HT1080 (cell line): ENCODE measurements at places on chromosomes 6 and 20.

DNA sequence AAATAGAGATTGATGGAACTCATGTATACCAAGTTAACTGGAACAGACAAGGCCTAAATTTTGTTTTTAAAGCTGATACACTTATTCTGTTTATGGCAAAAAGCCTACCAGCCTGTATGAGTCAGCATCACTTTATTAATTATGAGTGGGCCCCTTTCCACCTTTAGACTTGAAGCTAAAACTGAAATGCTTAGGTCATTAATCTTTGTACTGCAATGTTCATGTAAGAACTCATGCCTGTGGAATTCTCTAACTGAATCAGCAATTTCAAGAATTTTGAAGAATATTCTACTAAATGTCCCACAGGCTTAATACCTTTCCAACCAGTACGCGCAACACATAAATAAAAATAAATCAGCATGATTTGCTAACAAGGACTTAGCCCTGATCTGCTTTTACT lies 140.2 kb upstream of the PHACTR1 start:
- no peak for DNase-seq

DNA sequence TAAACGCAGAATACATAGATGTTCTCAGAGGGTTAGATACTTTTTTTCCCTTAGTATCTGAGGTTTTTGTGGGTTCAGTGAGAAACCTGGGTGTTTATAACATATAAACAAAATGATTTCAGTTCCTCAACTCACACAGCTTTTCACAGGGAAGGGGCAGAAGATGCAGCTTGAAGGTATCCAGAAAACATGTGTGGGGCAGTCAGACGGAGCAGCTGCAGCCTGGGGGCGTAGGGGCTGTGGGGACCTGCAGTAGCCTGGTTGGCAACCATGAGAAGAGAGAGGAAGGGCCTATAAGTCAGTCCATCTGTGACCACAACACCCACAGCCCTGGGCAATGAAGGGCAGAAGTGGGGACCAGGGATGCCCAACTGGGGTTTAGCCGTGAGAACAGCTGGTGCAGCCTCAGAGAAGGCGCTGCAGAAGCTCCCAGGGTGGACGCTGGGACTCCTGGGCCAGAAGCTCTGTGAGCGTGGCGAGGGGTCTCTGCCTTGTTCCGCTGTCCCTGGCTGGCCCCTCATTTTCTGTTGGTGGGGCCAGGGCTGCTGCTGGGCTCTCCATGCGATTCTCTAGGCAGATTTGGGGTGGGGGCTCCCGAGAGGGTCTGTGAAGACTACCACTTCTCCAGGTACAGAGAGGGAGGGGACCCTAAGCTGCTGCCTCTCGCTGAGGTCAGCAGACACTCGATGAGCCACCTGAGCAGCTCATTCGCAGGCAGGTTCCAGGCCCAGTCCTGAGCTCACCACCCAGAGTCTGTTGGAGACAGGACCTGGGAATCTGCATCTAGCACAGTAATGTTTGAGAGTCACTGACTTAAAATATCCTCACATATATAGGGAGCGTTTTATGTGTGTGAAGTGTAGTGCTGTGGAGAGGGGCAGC lies 181.2 kb downstream of the ZDHHC14 start:
- no peak for DNase-seq

GRCh38 chr6:167733740-167734661 lies 92.7 kb upstream of the AFDN start:
- DNase-seq, result no peak

DNA sequence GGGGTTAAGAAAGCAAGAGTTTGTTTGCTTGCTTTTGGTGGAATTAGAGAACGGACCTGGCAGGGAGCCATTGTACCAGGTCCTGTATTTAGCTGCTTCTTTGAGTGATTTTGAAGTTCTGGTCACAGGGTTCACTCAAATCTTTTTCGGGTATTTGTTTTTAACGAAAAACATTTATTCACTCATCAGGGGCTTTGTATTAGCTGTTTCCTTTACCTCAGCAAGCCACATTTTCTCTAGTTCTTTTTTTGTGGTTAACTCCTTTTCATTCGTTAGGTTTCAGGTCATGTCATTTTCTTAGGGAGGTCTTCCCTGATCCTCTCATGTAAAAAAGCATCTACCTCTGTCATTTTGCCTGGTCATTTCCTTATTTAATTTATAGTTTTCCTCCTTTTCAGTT lies 1502.2 kb downstream of the GRIK2 start:
- no peak for DNase-seq

- DNase-seq, result no peak
These were observed 82.3 kb upstream of the KCNG1 start for GRCh38 chr20:51104960-51105920.

- no peak for DNase-seq
These were observed 771.2 kb downstream of the KIF16B start for GRCh38 chr20:15802020-15802419.

DNA sequence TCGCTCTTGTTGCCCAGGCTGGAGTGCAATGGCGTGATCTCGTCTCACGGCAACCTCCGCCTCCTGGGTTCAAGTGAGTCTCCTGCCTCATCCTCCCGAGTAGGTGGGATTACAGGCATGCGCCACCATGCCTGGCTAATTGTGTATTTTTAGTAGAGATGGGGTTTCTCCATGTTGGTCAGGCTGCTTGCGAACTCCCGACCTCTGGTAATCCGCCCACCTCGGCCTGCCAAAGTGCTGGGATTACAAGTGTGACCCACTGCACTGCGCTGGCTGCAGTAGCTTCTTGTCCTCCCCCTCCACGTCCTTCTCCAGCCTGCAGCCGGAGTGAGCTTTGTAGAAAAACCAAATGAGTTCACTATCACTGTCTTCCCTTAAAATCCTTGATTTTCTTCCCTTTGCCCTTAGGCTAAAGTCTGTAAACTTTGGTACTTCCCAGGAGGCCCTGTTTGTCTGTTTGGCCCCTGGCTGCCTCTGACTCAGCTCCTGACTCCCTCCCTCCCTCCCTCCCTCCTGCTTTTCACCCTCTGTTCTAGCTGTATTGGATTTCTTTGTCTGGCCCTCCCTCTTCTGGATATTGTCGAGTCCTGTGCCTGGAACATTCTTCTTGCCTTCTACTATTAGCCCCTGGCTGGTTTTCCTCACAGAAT lies 12.9 kb downstream of the PARD6B start:
- DNase-seq, result peak; percentile 79

DNA sequence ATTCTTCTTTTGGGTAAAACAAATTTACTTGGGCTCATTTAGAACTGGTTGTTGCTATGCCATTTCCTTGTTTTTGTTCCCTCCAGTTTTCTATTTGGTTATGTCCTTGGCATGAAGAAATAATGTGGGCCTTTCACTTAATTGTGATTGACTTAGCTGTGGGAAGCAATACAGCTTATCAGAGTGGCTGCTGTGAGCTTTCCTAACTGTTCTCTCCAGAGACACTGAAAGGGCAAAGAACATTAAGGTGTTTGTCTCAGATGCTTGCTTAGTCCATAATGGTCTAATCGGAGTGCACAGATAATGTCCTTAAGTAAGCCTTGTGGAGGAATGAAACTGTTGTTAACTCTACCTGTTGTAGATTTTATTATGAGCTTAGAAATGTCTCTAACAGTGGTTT lies 56.6 kb downstream of the SH3BGRL2 start:
- no peak for DNase-seq
